ENCODE measurements at places on chromosomes 12 and 14. TPM values are rescaled to one million over a fixed set of nuclear protein-coding genes. Genes with fewer than 3 reads are reported as not detected.

PMEL gene
- total RNA-seq: 0.37 TPM

CLEC4C gene
- total RNA-seq: not detected

BHLHE41 gene
- not detected for total RNA-seq

CFAP54 gene
- 0.33 TPM for total RNA-seq

TAS2R13 gene
- total RNA-seq: 0.45 TPM

LALBA gene
- not detected for total RNA-seq

SERPINA10 gene
- total RNA-seq: not detected

ATXN7L3B gene
- 22.7 TPM for total RNA-seq

KCNH5 gene
- not detected for total RNA-seq

OTX2 gene
- total RNA-seq: not detected

HNF1A gene
- not detected for total RNA-seq

C12orf54 gene
- not detected for total RNA-seq

RERGL gene
- total RNA-seq: not detected

RBM25 gene
- 107 TPM for total RNA-seq

CD4 gene
- total RNA-seq: 1.8 TPM
